ENCODE measurements at places on chromosomes 4 and X.
A peak's percentile ranks its signal among the peaks of the same experiment; 100 is the strongest.

- DNase-seq, result no peak
Measured at GRCh38 chr4:2832981-2833670, 10.5 kb upstream of the ADD1 start.

DNA sequence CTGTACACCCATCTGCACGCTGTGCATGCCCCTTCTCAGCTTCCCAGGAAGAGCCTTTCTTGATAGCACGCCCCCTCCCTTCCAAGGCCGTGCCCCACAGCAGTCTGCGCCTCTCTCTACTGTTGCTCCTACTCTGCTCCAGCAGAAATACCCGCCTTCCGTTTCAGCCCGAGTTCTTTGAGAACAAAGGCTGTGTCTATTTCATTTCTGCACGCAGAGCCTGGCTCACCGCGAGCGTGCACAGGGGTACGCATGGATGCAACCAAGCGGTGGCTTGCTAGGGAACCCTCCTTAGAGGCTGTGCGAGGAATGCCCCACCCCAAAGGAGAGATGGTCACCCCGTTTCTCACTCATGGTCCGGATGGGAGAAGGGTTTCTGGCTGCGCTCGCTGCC is 485 bp downstream of the AADAT start:
- DNase-seq, result no peak

- no peak for DNase-seq
Measured at GRCh38 chrX:110938977-110939732, 143.5 kb upstream of the CHRDL1 start.

DNA sequence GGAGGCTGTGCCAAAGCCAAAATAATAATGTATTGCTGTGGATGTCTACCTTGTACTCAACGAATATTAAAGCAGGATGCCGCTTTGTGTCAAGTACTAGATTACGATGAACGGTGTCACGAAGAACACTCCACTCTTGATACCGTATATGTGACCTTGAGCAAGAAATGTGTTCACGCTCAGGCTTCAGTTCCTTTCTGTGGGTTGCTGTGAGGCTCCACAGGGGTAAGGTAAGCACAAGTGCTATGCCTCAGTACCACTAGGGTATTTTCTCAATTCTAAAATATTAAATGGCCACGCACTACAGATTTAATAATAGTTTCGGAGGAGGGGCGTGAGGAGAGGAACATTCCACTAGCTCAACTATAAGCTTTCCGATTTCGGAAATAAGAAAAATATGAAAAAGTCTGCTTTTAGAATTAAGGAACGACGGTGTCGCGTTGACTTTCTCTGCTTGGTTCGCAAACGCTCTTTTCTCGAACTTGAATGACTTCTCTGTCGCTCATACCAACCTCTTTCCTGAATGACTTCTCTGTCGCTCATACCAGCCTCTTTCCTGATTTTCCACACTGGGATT is 607 bp upstream of the SCOC start:
- DNase-seq, result peak; percentile 40

GRCh38 chr4:159777689-159778088 is 674.8 kb downstream of the RAPGEF2 start:
- no peak for DNase-seq

DNA sequence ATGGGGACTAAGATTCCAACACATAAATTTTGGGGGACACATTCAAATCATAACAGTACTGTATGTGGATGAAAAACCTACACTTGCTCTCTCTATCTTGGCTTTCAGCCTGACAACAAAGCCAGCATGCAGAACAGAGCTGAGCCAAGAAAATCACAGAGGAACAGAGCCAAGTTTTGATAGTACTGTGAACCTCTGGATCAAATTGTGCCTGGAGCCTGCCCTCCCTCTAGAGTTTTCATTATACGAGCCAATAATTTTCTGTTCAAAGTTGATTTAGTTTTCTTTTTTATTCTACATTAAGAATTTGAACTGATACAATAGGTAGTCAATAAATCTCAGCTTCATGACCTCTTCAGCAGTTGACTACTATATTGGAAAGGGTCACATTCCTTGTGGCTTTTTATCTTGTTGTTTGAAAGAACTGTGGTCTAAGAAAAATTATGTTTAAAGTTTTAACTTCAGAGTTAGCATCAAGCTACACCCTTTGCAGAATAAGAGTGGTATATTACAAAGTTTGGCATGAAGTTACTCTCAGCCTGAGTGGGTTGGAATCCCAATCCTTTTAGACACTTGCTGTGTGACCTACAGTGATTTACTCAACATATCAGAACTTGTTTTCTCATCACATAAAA is 31.1 kb downstream of the GRID2 start:
- no peak for DNase-seq

- DNase-seq, result no peak
Measured at GRCh38 chr4:92791871-92792440, 488.2 kb downstream of the GRID2 start.

DNA sequence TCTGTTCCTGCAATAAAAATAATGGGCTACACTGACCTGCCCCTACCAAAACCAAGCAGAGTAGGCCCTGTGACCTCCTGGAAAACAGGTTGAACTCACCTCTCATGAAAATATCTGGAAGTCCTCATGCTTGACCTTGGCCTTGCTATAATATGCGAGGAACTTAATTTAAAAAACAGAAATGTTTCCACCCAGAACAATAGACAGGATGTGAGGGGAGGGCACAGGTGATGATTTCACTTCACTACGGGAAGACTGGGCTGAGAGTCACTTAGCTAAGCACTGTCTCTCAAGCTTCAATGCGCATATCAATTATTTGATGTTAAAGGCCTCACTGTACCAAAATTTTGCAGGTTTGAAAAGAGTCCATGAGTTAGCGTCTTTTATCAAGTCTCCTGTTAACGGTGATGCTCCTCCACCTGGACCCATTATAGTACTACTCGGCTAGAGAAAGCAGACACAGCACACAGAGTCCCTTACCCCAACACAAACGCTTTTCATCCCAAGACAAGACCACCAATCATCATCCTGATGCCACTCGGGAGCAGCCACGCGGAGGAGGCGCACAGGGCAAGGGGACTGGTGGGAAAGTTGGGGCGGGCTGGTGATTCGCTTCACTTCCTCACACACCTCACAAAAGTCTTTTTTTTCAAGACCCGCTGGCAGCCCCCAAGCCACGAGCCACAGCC is 25.9 kb downstream of the ZNF721 start:
- no peak for DNase-seq

- peak; percentile 8 for DNase-seq
Measured at GRCh38 chrX:149074398-149074797, 430.7 kb downstream of the IDS start.

GRCh38 chrX:78800114-78800513 is 52.6 kb downstream of the LPAR4 start:
- no peak for DNase-seq

DNA sequence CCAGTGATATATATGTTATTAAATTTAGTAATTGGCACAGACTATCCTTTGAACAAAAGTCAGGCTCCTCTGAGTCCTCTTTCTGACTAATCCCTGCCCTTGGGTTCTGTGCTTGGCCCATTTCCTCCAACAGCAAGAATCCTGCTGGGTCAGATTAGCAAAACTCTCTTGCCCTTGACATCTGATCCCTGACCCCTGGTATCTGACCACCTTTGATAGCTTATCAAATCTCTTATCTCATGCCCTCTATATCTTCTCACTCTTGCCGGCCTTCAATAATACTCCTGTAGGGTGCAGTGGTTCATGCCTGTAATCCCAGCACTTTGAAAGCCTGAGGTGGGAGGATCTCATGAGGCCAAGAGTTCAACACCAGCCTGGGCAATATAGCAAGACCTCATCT is 245.5 kb upstream of the FAM47A start:
- DNase-seq, result no peak

- DNase-seq, result no peak
Measured at GRCh38 chr4:27717431-27717755, 856.8 kb downstream of the STIM2 start.

- no peak for DNase-seq
Measured at GRCh38 chr4:180949424-180950213, 1293.6 kb upstream of the TENM3 start.

- DNase-seq, result no peak
Measured at GRCh38 chrX:110698696-110699095, 96.9 kb downstream of the CHRDL1 start.

- DNase-seq, result no peak
Measured at GRCh38 chr4:183096276-183096965, 2.6 kb upstream of the WWC2 start.

DNA sequence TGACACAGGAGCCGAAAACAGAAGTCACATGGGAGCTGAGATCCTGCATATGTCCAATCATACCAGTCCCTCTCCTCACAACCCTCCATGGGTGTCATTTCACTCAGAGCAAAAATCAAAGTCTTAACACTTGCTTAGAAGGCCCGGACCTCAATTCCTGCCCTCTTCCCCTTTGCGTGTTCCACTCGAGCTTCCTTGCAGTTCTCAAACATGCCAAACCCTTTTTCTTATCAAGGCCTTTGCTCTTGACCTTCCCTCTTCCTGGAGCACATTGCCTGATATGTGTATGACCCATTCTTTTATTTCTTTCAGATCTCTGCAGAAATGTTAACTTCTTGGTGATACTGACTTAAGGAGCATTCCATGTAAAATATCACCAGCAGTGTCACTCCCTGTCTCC is 87.0 kb upstream of the USP38 start:
- DNase-seq, result no peak

- DNase-seq, result no peak
Measured at GRCh38 chrX:97637289-97637688, 753.6 kb downstream of the RPA4 start.

GRCh38 chr4:155487210-155487609 is 110.4 kb upstream of the MAP9 start:
- DNase-seq, result no peak

GRCh38 chr4:38189445-38189844 is 229.2 kb downstream of the PTTG2 start:
- DNase-seq, result no peak

DNA sequence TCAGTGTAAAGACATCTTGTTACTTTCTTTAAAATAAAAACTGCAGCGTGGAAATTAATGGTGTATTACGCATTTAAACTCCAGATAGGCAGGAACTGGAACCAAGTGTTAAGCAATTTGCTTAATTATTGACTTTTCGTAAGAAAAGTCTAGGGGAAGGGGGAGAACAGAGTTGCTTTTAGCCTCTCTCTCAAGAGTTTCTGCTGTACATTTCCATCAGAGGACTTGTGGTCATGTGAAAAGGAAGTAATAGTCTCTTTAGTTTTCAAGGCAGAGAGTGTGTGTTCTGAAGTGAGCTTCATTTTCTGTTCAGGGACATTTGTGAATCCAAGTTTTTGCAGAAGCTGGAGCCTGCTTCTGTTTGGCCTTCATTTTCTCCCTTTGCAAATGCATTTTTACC is 127.2 kb downstream of the UBE2K start:
- DNase-seq, result no peak

GRCh38 chr4:113586072-113586471 is 175.5 kb downstream of the CAMK2D start:
- no peak for DNase-seq

GRCh38 chr4:11338956-11339782 is 89.5 kb downstream of the HS3ST1 start:
- no peak for DNase-seq

- no peak for DNase-seq
Measured at GRCh38 chr4:738781-739280, 33.2 kb downstream of the PCGF3 start.

- DNase-seq, result no peak
Measured at GRCh38 chr4:143076723-143077122, 108.0 kb upstream of the USP38 start.

DNA sequence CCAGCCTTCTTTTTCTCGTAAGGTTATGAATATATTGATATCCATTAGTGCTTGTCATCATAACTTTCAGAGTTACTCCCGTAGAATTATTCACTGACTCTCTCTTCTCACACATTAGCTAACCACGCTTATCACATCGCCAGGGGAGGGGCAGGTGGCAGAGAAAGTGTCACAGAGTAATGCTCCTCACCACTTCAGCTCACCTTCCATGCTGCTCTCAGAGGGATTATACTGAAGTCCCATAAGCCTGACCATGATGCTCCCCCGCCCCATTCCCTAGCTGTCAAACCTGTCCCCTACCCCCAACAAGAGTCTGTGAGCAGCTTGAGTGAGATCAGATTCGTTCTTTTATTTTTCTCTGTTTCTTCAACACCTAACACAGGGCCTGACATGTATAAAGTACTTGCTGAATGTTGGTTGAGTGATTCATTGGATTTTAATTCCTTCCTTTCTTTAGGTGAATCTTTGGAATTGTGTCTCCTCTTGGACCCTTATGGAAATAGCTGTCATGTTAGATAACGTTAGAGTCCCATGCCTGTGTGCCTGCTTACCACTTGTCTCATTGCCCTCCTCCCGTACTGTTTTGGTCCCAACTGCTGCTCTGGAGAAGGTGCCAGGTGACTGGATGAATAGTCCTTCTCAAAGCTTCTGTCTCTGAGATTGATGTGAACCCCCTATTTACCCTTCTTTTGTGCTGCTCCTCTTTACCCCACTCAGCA is 55.1 kb downstream of the RS1 start:
- DNase-seq, result no peak

DNA sequence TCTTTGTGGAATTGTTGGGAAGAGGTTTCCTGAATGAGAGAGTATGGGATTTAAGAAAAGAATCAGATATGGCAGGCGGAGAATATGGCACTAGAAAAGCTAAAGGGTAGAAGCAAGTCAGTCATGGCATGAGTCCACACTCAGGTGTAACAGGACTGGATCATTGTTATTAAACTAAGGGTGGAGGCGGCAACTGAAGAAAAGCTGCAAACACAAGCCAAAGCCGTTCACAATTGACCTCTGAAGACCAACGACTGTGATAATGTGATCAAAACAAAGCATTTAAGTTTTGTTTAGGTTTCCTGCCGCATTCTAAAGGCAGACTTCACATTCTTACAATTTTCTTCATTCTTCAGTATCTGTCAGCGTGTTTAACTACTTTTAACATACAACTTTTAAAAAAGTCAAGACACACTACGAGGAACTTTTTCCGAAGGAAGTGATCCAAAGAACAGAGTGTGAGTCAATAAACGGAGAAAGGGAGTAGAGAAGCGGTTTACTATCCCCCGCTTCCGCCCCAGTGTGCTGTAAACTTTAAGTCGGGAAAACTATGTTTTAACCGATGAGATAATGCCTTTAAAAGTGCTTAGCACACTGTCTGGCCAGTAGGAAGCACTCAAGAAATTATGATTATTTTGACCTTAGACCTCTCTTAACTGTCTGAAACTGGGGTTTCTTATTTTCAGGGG is 909 bp upstream of the SLAIN2 start:
- peak; percentile 27 for DNase-seq

GRCh38 chr4:138982754-138983153 is 32.8 kb upstream of the NOCT start:
- DNase-seq, result no peak

- DNase-seq, result no peak
Measured at GRCh38 chr4:61246034-61246433, 45.9 kb downstream of the ADGRL3 start.

Data from CD4-positive, alpha-beta T cell treated with Interleukin-6 for 4 hours (primary cell).